Activated CD4-positive, alpha-beta T cell treated with anti-CD3 and anti-CD28 coated beads for 1 hour (primary cell): ENCODE measurements at places on chromosomes 12 and 14.

- DNase-seq, result no peak
Measured at GRCh38 chr12:95700316-95700785, 90.2 kb downstream of the NTN4 start.

DNA sequence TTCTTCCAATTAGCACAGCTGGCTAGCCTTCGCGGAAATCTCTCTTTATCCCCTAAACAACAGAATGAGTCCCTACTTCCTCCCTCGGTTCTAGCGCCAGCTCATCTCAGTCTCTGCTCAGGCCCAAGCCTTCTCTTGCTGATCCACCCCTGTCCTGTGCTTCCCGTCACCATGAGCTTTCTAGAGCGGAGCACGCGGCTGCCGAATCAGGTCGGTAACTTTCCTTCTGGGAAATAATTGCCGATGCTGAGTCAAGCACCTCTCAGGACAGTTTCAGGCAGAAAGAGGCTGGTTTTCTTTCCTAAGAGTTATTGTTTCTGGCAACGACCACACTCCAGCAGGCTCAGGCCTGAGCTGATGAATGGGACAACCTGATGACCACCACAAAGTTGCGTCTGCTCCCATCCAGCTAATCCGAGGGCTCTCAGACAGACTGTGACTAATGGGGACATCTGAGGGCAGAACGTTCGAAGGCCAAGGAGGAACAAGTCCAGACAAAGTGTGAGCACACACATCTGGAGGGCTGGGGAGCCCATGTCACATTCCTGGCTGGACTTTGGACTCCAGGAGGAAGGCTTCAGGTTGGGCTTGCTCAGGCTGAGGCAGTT, 13.6 kb upstream of the GPR68 start:
- DNase-seq, result no peak

GRCh38 chr12:54988402-54989054, 4.0 kb upstream of the TESPA1 start:
- no peak for DNase-seq

DNA sequence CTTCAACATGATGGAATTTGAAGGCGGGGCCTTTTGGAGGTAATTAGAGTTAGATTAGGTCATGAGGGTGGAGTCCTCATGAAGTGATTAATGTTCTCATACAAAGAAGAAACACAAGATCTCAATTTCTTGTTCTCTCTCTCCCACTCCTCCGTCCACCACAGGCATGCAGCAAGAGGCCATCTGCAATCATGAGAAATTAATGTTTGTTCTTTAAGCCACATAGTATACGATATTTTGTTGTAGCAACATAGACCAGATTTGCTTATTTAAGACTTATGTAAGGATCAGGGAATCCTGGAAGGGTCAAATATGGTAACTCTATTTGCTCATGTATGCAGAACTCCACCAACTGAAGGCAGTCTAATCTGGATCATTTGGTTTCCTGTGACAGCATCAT, 429.0 kb downstream of the LRIG3 start:
- DNase-seq, result no peak

DNA sequence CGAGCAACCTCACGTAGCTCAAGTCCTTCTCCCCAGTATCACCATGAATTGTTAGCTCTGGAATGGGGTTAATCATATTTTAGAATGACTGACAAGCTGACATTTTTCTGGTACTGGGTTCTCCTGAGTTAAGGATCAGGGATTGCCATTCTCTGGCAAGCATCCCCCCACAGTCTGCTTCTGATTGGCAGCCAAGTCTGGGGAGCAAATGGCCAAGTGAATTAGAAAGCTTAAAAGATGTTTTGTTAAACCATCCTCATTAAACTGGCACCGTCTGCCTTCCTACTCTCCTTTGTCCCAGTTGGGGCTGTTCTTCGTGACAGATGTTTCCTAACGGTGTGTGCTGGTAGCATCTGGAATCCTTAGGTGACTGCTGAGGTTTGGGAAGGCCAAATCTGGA, 17.2 kb upstream of the CISTR start:
- DNase-seq, result no peak

- no peak for DNase-seq
Measured at GRCh38 chr14:68819260-68819691, 26.4 kb upstream of the ZFP36L1 start.

GRCh38 chr14:92951912-92952471, 29.0 kb downstream of the CHGA start:
- peak; percentile 65 for DNase-seq

GRCh38 chr14:88002421-88003075, 2.4 kb upstream of the GPR65 start:
- DNase-seq, result no peak

GRCh38 chr14:23430723-23431085, 4.8 kb downstream of the MYH7 start:
- DNase-seq, result no peak

GRCh38 chr12:121590476-121591143, 9.8 kb upstream of the KDM2B start:
- peak; percentile 33 for DNase-seq

DNA sequence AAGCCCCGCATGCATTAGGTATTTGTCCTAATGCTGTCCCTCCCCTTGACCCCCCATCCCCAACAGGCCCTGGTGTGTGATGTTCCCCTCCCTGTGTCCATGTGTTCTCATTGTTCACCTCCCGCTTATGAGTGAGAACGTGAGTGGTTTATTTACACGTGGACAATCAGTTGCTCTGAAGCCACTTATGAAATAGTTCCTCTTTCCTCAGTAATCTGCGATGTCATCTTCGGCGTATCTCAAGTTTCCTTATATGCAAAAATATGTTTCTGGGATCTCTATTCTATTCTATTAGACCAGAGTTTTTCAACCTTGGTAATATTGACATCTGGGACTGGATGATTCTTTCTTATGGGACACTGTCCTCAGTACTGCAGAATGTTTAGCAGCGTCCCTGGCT, 56.0 kb upstream of the DCD start:
- no peak for DNase-seq

GRCh38 chr12:32837974-32838373, 58.6 kb downstream of the PKP2 start:
- no peak for DNase-seq

GRCh38 chr12:45587877-45588533, 141.5 kb upstream of the ARID2 start:
- no peak for DNase-seq

DNA sequence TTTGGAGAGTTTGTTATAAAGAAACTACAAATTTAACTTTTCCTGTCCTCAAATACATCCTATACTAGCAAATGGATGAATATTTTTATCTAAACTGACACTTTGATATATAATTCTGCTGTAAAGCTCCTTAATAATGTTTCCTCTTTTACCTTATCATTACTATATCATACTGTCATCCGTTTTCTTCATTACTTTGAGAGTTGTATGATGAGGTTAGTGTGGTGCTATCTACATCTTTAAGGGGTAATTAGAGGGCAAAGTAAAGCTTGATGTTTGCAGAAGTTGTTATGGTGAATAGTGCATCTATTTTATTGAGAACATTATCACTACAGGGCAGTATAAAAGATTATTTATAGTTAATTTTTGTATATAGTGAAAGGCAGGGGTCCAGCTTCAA, 36.1 kb downstream of the LIN7A start:
- DNase-seq, result no peak

DNA sequence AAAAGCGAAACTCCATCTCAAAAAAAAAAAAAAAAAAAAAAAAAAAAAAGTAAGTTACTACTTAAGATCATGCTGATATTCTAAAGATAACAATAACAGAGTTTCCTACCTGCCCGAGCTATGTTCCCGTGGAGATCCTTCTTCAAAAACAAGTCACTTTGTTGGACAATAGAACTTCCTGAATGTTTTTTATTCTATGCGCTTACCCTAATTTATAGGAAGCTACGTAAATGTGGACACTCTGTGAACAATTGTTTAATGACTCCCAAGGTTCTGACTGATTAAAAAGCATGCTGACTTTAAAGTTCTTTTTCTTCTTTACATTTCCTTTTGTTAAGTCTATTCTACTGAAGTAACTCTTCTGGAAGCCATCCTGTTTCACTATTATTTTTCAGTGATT, 52.5 kb downstream of the FGD4 start:
- DNase-seq, result no peak

DNA sequence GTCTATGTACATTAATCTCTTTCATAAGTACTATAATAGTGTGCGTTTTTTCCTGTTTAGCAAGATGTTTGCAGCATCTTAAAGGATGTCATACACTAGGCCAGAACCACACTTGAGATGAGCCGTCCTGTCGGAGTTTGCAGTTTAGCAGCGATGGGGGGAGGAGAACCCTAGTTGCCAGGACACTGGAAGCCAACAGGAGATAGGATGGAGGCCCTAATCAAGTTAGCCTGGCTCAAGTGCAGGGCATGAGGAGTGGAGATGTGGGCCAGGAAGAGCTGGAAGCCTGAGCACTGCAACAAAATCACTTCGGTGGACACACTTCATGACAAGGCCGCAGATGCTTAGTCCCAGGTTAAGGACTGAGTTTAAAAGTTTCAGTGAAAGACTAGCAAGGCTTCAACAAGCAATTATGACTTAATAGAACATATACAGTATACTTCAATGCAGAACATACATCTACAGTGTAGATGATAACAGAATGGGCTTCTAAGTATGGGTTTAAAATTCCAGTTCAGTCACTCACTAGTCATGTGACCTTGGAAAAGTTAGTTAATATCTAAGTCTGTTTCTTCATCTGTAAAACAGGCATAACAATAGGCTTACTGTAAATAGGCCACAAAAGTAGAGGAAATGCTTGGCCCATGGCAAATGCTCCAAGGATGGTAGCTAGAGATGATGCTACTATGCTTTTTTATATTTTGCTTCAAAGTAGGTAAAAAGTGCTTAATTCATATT, 77.1 kb downstream of the PTPN21 start:
- DNase-seq, result no peak

DNA sequence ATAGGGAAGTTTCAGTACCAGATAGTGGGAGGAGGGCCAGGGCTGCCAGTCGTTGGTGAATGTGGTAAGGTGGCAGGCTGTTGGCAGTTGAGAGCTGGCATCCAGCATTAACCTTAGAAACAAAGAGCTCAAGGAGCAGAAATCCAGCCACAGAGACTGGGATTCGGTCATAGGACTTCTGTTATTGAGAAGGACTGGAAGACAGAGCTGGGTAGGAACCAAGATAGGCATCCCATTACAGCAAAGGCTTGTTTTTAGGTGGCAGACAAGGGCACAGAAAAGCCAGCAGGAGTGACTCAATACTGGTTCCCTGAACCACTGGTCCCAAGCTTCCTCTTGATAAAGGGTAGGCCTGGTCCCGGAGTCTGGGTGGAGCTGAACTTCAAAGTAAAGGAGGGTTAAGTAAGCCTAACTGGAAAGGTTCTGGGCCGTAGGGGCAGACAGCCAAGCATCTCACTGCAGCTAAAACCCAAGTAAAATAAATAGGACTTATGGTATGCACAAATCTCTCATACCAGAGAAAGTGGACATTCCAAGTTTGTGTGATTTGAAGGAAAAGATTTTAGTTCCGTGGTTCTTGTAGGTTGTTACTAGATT, 147.9 kb downstream of the ETV6 start:
- DNase-seq, result no peak

DNA sequence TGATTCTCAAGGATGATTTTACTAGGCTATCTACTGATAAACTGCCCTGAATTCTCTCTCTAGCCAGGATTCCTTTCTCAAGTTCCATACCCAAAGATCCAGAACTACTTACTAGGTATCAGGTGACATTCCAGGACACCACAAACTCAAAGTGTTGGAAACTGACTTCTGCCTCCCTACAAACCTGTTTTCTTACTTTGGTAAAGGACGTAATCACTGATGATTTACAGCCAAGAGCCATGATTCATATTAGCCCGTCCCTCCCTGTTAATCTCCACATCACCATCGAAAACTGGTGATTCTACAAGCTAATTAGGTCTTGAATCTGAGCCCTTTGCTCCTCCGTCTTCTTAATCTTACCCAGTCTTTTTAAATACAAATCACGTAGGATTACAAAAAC, 1.0 kb upstream of the ATG14 start:
- DNase-seq, result no peak

- no peak for DNase-seq
Measured at GRCh38 chr12:95259368-95259767, 41.8 kb downstream of the VEZT start.

GRCh38 chr12:19994968-19995367, 373.4 kb upstream of the PDE3A start:
- no peak for DNase-seq

- no peak for DNase-seq
Measured at GRCh38 chr14:64614805-64615391, 65.1 kb downstream of the PPP1R36 start.

GRCh38 chr12:96241846-96242256, 47.7 kb downstream of the ELK3 start:
- peak; percentile 36 for DNase-seq

DNA sequence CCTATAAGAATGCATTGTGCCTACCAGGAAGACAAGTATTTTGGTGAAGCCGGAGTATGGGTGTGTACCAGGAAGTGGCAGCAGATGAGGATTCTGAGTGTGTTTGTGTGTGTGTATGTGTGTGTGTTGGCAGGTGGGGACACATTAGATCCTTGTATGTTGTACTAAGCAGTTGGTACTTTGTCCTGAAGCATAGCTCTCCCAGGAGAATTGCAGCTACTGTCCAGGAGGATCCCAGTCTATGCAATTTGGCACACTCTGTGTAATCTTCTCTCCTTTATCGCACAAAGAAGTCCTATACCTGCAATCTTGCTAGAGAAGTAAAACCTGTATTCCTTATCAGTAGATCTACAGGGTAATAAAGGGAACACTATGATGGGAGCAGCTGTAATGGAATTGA, 276.5 kb downstream of the PAWR start:
- no peak for DNase-seq

DNA sequence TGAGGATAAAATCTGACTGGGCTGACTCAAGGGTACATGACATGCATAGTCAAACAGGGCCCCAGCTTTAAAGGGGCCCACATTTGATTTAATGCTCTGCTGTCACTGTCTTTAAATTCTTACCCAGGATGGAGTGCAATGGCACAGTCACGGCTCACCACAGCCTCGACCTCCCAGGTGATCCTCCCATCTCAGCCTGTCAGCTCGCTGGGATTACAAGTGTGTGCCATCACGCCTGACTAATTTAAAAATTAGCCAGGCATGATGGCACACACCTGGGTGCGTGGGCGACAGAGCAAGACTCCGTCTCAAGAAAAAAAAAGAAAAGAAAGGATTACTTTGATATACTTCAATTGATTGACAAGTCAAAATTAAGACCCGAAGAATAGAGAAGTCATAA, 9.2 kb upstream of the PLBD1 start:
- no peak for DNase-seq

GRCh38 chr14:83556746-83557453, 1973.0 kb upstream of the FLRT2 start:
- DNase-seq, result no peak

GRCh38 chr14:71711619-71712018, 220.6 kb upstream of the RGS6 start:
- no peak for DNase-seq

GRCh38 chr14:95164506-95164905, 7.2 kb upstream of the DICER1 start:
- no peak for DNase-seq
